ENCODE measurements at places on chromosomes 6 and 20.

GRCh38 chr6:46062312-46062711 lies 46.7 kb upstream of the CLIC5 start:
- DNase-seq = no peak

DNA sequence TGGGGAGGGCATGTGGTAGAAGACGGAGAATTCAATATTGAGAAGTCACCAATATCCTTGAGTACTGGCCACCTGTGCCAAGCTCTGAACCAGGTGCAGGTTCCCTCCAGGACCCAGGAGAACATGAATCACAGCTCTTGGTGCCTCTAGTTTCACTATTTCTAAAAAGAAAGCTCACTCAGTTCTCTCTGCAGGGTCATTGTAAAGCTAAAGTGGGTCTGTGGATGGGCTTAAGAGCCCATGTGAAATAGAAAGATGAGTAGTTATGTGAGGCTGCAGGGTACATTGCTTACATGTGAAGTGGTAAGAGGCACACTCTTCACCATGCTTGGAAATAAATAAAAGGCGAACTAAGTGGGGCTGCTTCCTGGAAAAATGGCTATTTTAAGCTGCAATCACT lies 43.6 kb downstream of the ZNF831 start:
- DNase-seq = no peak

GRCh38 chr6:7730784-7731227 lies 4.9 kb downstream of the BMP6 start:
- DNase-seq = no peak

- DNase-seq = no peak
Measured at GRCh38 chr20:35305682-35306556, 13.7 kb upstream of the FAM83C start.

- no peak for DNase-seq
Measured at GRCh38 chr6:7973584-7973983, 63.0 kb upstream of the TXNDC5 start.

GRCh38 chr20:24566656-24567055 lies 97.2 kb downstream of the SYNDIG1 start:
- DNase-seq = no peak

GRCh38 chr6:44514576-44515193 lies 127.2 kb downstream of the CDC5L start:
- no peak for DNase-seq

GRCh38 chr20:62554214-62554897 lies 78.6 kb upstream of the GATA5 start:
- no peak for DNase-seq

DNA sequence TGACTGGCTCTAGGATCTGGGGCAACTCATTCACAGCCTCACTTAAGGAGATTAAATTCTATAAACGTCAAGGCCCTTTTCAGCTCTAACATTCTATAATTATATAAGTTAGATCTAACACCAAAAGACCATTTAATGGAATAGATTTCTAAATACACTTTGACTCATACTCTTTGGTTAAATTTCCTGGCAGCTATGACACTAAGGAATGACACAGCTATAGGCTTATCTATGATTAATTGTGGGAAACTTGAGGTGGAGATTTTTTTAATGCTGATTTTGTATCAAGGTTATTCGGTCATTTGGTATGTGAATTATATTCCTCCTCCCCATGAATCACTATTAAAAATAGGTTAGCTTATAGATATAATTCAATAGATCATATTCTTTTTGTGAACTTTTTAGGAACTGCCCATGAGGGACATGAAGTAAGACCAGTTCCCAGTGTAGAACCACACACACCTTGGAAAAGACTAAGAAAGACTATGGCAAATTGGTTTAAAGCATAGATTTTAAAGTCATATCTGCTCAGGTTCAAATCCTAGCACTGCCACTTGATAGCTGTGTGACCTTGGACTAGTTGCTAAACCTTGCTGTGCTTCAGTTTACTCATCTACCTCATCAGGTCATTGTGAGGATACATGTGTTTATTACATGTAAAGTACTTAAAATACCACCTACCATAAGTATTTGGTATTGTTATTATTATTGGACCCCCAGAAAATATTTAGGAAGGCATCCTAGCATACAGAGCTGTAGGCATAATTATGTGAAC lies 116.0 kb downstream of the CRYBG1 start:
- DNase-seq = no peak

- no peak for DNase-seq
Measured at GRCh38 chr6:31049518-31049917, 39.2 kb downstream of the MUC22 start.

GRCh38 chr6:5068153-5068751 lies 16.9 kb upstream of the PPP1R3G start:
- DNase-seq = no peak

DNA sequence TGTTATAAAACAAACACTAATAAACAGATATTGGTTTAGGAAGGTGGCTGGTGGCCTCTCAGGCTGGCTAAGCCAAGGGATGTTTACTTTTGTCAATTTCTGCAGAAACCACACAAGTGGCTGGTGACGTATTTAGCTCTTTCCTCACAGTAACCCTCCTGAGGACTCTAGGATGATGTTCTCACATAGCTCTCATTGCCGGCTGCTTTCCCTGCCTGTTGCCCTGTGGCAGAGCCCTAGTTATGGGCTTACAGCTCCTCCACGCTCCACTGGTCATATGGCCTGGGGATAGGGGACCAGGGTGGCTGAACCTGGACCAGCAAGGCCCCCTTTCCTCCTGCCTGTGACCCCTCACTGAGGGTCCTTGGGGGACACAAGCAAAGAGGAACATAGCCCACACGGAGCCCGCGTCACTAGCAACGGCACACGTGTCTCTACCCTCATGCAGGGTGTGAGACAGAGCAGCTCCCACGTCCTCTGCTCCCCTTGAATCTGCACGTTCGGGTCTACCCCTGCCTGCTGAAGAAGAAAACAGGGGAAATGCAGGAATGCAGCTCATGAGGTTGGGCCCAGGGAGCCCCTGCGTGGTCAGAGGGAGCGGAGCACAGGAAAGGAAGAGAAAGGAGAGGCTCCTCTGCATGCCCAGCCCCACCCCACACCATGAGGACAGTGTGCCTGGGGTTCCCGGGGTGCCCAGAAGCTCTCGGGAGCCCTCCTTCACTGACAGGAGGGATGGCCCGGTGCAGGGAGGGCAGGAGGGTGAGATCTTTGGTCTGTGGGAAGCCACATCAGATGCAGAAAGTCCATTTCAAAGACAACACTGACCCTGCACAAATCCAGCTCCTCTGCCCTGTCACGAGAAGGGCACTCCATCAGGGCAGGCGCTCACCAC lies 13.9 kb downstream of the RAMACL start:
- no peak for DNase-seq

GRCh38 chr20:58228484-58229197 lies at the start of gene ANKRD60:
ANKRD60 (minus strand) TSS chr20:58228653; CDS start chr20:58228653, 0 bp downstream.
- DNase-seq = peak; percentile 54

- DNase-seq = no peak
Measured at GRCh38 chr6:30760549-30760948, 16.2 kb upstream of the IER3 start.

GRCh38 chr6:84809455-84809854 lies 45.1 kb upstream of the TBX18 start:
- DNase-seq = no peak

- DNase-seq = no peak
Measured at GRCh38 chr20:32796981-32797451, 22.7 kb upstream of the MAPRE1 start.

- no peak for DNase-seq
Measured at GRCh38 chr6:151160929-151161757, 78.6 kb upstream of the AKAP12 start.

GRCh38 chr6:106226676-106227075 lies 98.9 kb downstream of the ATG5 start:
- no peak for DNase-seq

GRCh38 chr6:149037051-149037671 lies 280.4 kb upstream of the TAB2 start:
- no peak for DNase-seq

- no peak for DNase-seq
Measured at GRCh38 chr6:168313431-168314011, 6.1 kb downstream of the DACT2 start.

- no peak for DNase-seq
Measured at GRCh38 chr20:48839154-48839917, 11.5 kb upstream of the PREX1 start.

GRCh38 chr6:36715469-36715868 lies 17.8 kb downstream of the RAB44 start:
- DNase-seq = no peak

DNA sequence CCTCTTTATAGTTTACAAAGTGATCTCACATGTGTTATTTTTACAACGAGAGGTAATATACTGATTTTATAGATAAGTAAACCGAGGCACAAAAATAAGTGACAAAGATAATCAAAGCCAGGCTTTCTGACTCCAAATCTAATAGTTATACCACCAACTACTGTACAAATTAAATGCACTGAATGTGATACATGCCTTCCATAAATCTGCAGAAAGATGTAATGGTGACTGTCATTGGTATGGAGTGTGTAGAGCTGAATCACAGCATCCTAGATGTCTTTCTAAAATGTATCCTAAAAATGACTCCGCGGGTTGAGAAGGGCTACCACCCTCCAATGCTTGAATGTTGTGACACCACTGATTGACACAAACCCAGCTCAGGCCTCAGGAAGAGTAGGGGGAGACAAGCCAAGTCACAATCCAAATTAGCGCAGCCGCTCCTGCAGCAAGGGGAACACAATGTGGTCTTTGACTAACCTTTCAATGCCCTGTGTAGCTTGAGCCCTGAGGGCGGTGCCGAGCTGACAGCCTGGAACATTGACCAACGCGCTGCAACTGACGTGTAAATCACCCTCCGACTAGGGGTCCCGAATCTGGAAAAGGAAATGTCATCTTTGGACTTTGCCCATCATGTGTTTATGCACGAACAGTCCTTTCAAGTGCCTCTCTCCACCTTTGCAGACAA lies 136.8 kb downstream of the OLIG3 start:
- no peak for DNase-seq

DNA sequence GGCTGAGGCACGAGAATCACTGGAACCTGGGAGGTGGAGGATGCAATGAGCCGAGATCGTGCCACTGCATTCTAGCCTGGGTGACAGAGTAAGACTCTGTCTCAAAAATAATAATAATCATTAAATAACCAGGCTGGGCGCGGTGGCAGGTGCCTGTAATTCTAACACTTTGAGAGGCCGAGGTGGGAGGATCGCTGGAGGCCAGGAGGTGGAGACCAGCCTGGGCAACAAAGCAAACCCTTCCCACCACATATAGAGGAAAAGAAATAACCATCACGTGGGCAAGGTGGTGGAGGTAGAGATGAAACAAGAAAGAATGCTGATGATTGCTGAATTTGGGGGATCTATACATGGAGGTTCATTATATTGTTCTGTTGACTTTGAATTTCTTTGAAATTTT lies 63.4 kb upstream of the PIM1 start:
- no peak for DNase-seq

DNA sequence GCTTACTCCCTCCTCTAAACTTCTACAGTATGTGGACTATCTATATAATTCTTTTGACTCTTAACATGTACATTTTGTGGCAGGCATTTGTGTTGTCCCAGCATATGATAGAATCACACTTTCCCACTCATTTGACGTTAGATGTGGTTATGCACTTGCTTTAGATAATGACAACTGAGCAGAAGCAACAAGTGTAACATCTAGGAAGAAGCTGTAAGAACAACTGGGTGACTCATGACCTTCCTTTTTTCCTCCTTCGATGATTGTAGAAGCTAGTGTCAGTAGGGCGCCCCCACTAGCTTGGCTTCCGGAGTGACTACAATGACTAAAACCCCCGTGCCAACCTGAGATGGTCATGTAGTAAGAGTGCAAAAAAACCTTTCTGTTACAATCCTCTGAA lies 74.6 kb upstream of the CEP85L start:
- DNase-seq = peak; percentile 58

GRCh38 chr20:14062786-14063185 lies 67.5 kb downstream of the MACROD2 start:
- DNase-seq = no peak

DNA sequence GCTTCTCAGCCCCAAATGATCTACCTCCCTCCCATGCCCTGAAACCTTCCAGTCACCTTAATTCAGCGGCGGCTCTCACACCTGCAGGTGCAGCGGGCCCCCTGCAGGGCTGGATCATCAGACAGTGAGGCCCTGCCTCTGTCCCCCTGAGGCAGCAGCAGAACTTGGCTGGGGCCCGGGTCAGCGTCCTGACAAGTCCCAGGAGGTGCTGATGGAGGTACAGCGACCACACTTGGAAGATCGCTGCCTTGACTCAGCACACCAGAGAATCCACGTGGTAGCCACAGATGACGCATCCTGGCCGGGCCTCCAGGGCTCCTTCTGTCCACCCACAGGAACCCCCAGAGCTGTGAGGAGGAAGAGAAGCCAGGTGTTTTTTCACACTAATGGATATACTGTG lies 116.4 kb upstream of the THBS2 start:
- no peak for DNase-seq

DNA sequence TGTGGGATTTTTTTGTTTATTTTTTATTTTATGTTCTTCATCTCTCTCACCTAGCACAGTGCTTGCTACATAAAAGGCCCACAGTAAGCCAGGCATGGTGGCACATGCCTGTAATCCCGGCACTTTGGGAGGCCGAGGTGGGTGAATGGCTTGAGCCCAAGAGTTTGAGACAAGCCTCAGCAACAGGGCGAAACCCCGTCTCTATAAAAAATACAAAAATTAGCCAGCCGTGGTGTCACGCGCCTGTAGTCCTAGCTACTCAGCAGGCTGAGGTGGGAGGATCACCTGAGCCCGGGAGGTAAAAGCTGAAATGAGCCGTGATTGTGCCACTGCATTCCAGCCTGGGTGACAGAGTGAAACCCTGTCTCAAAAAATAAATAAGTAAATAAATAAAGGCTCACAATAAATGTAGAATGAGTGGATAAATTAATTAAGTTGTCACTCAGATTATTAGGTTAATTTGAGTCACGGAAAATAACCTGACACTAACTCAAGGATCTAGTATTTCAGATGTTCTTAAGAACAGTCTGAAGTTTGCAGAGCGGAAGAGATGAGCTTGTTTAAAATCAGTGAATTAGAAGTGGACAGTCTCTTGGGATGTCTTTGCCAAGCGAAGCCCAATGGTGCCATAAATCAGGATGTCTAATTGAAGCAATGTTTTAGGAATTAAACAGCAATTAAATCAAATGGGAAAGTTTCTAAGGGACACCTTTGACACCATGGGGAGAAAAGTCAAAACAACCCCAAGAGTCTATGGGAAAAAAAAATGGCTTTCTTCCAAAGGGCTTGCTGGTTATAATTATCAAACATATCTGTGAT lies 214.4 kb downstream of the ZNF217 start:
- DNase-seq = no peak

DNA sequence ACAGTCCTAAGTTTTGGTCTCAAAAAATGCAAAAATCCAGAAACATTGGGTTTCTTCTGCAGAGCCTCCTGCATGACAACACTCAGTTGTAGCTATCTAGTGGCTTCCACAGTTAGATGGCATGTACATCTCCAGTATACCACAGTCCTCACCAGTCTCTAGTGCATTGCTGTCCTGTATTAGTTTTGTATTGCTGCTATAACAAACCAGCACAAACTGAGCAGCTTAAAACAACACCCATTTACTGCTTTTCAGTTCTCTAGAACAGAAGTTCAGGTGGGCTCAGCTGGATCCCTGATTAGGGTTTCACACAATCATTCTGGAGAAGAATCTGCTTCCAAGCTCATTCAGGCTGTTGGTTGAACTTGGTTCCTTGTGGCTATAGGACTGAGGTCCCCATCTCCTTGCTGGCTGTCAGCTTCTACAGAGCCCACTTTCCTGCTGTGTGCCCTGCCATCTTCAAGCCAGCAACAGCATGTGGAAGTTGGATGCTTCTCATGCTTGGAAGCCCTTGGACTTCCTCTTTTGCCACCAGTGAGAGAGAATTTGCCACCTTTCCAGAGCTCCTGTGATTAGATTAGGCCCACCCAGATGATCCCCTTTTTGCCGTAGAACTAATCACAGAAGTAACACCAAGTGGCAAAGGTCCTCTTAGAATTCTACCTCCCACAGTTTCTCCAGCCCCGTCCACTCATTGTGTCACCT lies 48.9 kb upstream of the TBC1D7 start:
- no peak for DNase-seq

Data from activated CD8-positive, alpha-beta memory T cell treated with anti-CD3 and anti-CD28 coated beads for 1 hour (primary cell).